ENCODE measurements at places on chromosomes 1 and 21. TPM values are rescaled to one million over a fixed set of nuclear protein-coding genes. Genes with fewer than 3 reads are reported as not detected.

ERG gene
- not detected for polyA plus RNA-seq

HMGCS2 gene
- not detected for polyA plus RNA-seq

PRR9 gene
- polyA plus RNA-seq = not detected

COL11A1 gene
- 0.26 TPM for polyA plus RNA-seq

STYXL2 gene
- not detected for polyA plus RNA-seq

MAP3K7CL gene
- polyA plus RNA-seq = 91.7 TPM

C1orf94 gene
- 0.10 TPM for polyA plus RNA-seq

LDLRAD1 gene
- not detected for polyA plus RNA-seq

SH3BGR gene
- polyA plus RNA-seq = 1.8 TPM

TAL1 gene
- not detected for polyA plus RNA-seq

PIGR gene
- not detected for polyA plus RNA-seq

MYBPHL gene
- not detected for polyA plus RNA-seq

AADACL3 gene
- polyA plus RNA-seq = not detected

HUNK gene
- 0.25 TPM for polyA plus RNA-seq

CAMK2N1 gene
- polyA plus RNA-seq = 94.9 TPM

CFHR1 gene
- polyA plus RNA-seq = 0.12 TPM

UAP1 gene
- polyA plus RNA-seq = 81.9 TPM

MCOLN2 gene
- 0.44 TPM for polyA plus RNA-seq

VANGL2 gene
- 0.02 TPM for polyA plus RNA-seq

UMODL1 gene
- polyA plus RNA-seq = not detected

SPSB1 gene
- polyA plus RNA-seq = 14.3 TPM

DCDC2B gene
- not detected for polyA plus RNA-seq

OR2L5 gene
- polyA plus RNA-seq = not detected
